ENCODE measurements at places on chromosomes 1 and 21.

GRCh38 chr1:65176591-65176990, 28.6 kb downstream of the AK4 start:
- DNase-seq: no peak

GRCh38 chr1:100443811-100444571, 91.7 kb downstream of the CDC14A start:
- no peak for DNase-seq

- DNase-seq: no peak
Measured at GRCh38 chr21:36038701-36039497, 21.4 kb downstream of the SETD4 start.

DNA sequence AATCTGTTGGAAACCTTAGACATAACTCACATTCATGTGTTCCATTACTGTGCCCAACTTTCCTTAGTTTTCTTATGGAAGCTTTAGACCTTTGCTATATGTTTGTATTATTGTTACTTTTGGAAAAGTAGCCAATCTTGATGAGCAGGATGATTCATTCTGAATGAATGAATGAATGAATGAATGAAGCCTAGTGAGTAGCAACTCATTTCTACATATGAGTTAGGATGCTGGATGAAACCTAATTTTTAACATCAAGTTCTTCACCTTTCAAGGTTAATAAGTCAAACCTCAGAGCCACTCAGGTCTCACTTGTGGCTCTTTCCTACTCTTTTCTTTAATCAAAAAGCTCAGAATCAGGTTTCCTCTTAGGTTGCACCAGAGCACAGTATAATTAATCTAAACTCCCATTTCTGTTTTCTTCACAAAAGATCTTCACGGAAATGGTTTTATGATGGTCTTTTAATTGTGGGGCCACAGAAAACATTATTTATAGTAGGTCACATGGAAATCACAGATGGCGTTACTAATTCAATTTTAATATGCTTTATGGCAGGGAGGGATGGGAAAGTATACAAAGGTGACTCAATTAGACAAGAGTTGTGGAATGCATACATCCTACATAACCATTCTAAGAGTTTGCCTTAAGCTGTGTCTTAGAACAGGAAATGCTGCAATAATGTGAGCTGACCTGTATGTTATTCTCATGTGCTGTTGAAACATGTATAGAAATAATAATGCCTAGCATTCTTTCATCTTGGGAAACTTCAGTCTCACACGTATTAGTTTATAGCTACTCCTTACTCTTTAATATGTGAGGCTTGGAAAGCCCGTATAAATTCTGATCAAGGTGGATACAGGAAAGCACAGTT, 4.5 kb upstream of the DDX59 start:
- DNase-seq: no peak

DNA sequence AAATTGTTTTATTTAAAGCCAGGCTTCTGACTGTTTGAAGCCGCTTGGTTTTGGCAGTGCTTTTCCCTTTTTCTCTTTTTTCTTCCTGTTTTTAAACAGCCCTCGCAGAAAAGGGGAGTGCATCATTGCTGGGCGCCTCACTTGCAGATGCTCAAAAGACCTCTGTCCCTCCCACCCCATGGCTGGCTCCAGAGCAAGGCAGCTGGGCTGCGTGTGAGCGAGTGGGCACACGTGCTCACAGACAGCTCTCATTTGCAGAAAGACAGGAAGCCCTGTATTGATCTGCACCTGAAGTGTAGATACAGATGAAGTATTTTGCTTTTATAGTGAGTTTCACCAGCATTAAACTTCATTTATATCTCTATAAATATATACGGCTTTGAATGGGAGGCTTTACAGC, 8.8 kb downstream of the TNR start:
- no peak for DNase-seq

GRCh38 chr1:31627301-31627929, 9.9 kb downstream of the HCRTR1 start:
- no peak for DNase-seq

GRCh38 chr1:55334160-55334559, 119.0 kb upstream of the USP24 start:
- DNase-seq: no peak

DNA sequence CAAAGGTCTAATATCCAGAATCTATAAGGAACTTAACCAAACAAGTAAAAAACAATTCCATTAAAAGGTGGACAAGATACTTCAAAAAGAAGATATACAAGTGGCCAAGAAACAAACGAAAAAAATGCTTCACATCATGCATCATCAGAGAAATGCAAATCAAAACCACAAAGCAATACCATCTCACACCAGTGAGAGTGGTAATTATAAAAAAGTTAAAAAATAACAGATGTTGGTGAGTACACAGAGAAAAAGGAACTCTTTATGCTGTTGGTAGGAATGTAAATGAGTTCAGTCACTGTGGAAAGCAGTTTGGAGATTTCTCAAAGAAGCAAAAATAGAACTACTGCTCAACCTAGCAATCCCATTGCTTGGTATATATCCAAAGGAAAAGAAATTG, 218.6 kb downstream of the SLC44A5 start:
- no peak for DNase-seq

GRCh38 chr21:45464309-45464708, 59.3 kb downstream of the COL18A1 start:
- DNase-seq: no peak
